ENCODE measurements at places on chromosomes 6 and 20.

GRCh38 chr20:29690274-29690673 is 1567.2 kb upstream of the DEFB115 start:
- DNase-seq: no peak

DNA sequence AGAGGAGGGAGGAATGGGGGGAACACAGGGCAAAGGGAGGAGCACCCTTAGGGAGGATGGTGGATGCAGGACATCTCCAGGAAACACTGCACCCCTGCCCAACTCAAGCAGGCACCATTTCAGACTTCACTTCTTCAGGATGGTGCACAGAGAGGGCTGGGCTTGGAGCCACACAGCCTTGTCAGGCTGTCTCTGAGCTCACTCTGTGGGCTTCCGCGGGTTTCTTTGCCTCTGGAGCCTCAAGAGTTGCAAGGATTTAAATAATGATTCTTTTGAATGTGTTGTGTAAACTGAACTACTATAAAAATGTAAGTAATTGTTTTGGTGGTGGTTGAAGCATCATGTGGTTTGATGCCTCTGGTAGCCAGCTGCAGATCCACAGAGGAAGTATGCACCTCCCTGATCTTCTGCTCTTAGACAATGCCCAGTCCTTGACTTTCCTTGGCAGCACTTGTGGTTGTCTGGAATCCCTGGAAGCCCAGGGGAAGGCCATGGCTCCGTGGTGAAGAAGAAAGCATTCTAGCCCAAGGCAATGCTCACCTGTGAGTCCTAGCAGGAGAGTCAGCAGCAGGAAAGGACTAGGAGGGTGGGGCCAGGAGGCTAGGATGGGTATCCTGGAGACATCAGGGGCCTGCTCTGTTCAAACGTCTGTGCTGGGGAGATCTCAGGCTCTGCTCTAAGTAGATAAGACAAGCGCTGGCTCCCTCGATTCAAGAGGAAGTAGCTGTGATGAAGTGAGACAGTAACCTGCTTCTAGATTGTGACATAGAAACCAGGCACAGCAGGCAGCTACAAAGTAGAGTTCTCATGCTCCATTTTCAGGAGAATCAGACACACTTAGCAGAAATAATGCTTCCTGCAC is 50.2 kb upstream of the SIRPG start:
- DNase-seq: no peak

- no peak for DNase-seq
These were observed 131.5 kb upstream of the MAN1A1 start for GRCh38 chr6:119480961-119481497.

- no peak for DNase-seq
These were observed 52.1 kb downstream of the PHACTR3 start for GRCh38 chr20:59656417-59656816.

DNA sequence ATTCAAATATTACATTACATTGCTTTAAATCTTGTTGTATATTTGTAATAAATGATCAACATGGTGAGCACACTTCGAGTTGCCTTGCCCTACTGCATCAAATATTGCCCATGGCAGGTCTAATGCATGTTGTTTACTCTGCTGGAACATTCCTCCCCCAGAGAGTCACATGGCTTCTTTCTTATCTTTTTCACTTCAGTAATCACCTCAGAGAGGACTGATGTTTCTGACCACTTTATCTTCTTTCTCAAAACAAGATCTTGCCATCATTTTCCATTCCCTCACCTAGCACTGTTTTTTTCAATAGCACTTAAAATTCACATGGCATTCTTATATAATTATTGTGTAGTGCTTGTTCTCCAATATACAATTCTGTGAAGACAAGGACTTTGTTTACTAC is 243.5 kb upstream of the THEMIS start:
- DNase-seq: no peak

GRCh38 chr6:10418361-10418861 is 3.5 kb upstream of the TFAP2A start:
- DNase-seq: no peak

- no peak for DNase-seq
These were observed 149.0 kb upstream of the FUT9 start for GRCh38 chr6:95866732-95867131.

GRCh38 chr6:131382631-131383030 is 190.4 kb upstream of the ARG1 start:
- DNase-seq: no peak

- no peak for DNase-seq
These were observed 248.1 kb upstream of the FOXQ1 start for GRCh38 chr6:1063671-1064355.

DNA sequence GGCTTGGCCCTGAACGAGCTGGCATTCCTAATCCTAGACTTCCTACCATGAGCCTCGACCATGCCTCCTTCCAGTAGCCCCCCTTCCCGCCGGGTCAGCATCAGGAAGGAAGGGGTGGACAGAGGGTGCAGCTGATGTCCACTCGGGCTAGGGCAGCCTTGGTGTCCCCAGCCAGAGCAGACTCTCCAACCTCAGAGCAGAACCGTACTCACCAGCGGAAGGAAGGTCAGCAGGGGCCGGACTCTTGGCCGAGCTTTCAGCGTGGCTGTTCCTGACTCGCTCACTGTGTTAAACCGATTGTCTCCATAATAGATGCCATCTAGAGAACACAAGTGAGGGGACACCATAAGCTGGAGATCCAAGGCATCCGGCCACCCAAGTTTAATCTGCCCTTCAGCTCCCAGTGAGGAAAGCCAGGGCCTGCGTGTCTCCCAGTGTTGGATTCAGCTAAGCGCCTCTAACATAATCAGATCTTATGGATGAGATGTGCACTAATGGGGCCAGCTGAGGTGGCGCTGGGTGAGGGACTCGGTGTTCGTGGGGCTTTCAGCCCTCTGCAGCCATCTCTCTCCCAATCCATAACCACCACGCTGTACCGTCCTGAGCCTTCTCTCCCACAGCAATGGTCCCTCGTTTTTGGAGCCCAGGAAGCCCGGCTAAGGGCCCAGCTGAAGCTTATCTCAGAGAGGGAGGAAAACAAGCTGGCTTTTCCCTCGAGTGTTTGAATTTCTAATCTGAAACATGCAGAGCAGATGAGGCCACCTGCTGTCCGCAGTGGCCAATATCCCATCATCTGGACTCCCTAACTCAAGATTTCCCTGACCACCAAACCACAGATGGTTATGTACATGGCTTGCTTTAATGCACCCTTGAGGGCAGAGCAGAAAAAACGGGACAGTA is 13.7 kb downstream of the C6orf132 start:
- DNase-seq: no peak

GRCh38 chr20:16191496-16191895 is 381.8 kb downstream of the KIF16B start:
- no peak for DNase-seq

DNA sequence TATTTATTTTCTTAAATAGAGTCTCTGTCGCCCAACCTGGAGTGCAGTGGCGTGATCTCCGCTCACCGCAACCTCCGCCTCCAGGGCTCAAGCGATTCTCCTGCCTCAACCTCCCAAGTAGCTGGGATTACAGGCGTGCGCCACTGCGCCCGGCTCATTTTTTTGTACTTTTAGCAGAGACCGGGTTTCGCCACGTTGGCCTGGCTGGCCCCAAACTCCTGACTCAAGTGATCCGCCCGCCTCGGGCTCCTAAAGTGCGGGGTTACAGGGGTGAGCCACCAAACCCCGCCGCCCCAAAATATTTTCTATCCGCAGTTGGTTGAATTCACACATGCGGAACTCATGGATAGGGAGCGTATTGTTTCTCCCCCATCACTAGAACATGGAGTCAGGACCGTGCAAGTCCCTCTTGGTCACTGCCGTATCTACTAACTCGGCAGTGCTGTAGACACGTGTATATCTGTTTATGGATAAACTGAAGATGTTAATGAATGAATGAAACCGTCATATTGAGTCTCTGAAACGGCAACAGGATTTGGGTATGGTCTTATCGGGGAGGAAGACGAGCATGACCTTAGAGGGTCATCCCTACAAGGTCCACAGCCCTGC is 904 bp downstream of the MKKS start:
- DNase-seq: no peak

DNA sequence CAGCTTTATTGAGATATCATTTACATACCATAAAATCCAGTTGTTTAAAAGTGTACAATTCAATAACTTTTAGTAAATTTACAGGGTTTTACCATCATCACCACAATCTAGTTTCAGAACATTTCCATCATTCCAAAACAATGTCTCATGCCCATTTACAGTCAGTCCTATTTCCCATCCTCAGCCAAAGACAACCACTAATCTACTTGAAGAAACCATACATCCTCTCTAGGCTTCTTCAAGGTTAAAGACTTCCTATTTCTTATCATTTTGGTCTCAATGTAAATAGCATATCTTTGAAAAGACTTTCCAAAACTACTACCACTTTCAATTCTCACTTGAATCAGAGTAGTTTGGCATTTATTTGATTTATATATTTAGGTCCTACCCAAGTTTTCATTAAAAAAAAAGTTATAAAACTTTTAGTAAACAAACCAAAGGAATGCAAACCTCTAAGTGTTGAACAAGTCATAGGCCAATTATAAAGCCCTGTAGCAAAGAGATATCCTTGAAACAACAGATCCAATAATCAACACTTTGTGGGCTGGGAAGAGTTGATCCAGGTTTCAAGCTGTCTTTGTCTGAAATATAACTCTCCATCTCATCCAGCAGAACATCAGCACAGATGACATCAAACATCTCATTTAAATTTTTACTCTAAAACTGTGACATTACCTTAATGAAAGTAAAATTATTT is 211.3 kb upstream of the RUNX2 start:
- DNase-seq: no peak

DNA sequence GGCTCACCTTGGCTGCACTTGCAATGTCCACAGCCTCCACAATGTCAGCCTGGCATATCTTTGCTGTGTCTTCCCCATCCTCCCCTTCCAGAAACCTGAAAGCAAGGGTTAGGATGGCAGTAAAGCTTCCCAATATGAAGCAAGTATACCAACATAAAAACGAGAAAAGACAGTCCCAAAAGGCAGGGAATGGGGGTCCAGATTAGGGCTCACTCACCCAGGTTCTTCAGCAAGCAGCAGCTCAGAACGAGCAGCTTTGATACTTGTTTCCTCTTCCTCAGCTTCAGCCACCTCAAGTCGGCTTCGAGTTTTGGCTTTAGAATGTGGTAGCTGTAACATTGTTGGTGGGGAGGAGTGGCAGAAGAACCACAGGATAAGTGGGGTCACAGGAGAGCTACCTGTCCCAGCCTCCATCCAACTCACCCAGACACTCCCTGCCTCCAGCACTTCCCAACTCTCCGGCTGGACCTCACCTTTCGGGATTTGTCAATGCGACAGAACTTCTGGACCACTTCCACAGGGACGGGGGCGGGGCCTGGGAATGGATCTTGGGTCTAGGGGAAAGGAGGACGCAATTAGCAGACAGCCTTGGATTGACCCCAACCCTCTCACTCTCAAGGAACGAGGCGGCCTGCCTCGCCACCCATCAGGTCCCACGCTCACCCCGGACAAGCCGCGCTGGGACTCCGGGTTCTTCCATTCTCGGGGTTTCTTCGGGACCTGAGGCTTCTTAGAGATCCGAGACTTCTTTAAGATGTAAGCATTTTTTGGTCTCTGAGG is 708 bp downstream of the WDR46 start:
- DNase-seq: no peak

- no peak for DNase-seq
These were observed 179.5 kb upstream of the TBX18 start for GRCh38 chr6:84943905-84944304.

GRCh38 chr6:136754820-136755219 is 37.5 kb downstream of the MAP3K5 start:
- no peak for DNase-seq

- DNase-seq: no peak
These were observed 87.5 kb downstream of the PREX1 start for GRCh38 chr20:48740292-48740649.

DNA sequence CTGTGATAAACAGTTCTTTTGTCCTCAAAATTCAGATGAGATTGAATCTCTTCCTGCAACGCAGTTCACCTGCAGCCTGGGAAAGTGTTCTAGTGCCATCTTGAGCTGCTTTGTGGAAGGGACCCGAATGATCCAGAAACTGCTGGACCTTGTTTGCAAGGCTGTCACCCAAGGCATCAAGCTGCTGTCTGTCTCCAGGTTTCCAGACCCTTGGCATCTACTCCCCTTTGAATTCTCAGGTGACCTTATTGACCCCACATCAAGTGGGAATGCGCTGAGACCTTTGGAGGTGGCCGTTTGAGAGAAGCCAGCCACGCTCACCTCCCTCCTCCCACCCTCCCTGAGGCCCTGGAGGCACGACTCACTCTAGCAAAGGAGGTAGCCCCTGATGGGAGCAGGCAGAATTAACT is 112.5 kb downstream of the EDN3 start:
- DNase-seq: no peak

GRCh38 chr6:54846243-54846856 is at the start of gene FAM83B:
Gene FAM83B (plus strand): TSS chr6:54846771. CDS start chr6:54870247, 23,476 bp downstream.
- no peak for DNase-seq

- no peak for DNase-seq
These were observed 121.0 kb downstream of the QRSL1 start for GRCh38 chr6:106750142-106750918.

- DNase-seq: peak; percentile 51
These were observed 78.7 kb upstream of the BTN3A2 start for GRCh38 chr6:26286168-26286877.

GRCh38 chr20:8473459-8473858 is 341.4 kb downstream of the PLCB1 start:
- no peak for DNase-seq

DNA sequence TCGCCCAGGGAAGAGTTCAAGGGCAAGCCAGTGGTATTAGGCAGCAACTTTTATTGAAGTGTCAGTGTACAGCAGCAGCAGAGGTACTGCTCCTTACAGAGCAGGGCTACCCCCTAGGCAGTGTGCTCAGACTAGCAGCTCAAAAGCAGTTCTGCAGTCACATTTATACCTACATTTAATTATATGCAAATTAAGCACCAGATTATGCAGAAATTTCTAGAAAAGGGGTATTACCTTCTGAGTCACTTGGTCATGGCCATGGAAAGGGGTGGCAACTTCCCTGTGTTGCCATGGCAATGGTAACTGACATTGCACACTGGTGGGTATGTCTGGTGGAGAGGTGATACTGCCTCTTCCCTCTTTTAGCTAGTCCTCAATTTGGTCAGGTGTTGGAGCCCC is 2.1 kb upstream of the ZKSCAN4 start:
- DNase-seq: no peak

DNA sequence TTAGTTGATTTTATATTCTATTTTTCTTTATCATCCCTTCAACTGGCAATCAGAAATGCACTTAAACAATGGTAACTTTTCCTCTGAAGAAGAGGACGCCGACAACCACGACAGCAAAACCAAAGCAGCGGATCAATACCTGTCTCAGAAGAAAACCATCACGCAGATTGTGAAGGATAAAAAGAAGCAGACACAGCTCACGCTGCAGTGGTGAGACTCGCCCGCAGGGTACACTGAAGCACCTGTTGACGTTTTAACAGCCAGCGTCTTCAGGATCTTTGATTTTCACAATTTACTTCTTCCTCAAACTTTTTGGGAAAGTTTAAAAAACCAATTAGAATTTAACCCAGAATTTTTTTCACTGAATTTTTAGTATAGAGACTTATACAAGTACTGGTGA is 701 bp downstream of the RFX6 start:
- DNase-seq: no peak

DNA sequence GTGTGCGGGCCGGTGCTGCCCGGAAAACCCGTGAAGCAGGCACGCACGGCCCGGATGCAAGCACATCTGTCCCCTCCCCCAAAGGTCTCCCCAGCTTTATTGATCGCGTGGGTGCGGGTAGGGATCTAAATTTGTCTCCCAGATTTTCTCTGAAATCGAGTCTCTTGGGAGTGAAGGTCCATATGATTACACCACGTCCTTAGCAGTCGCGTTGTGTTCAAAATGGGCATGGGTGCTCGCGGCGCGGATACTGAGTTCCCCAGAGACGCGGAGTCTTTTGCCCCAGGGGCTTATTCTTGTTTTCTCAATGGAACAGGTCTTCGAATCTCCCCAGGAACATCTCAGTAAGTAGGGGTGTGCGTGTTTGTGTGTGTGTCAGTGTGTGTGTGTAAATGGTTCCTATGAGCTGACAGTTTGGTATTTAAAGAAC is 2.8 kb upstream of the ZNF292 start:
- no peak for DNase-seq
